Effector CD8-positive, alpha-beta T cell (primary cell): ENCODE measurements at places on chromosomes 5 and 9.

GRCh38 chr9:111945216-111945615, 48.6 kb downstream of the UGCG start:
- DNase-seq = no peak

DNA sequence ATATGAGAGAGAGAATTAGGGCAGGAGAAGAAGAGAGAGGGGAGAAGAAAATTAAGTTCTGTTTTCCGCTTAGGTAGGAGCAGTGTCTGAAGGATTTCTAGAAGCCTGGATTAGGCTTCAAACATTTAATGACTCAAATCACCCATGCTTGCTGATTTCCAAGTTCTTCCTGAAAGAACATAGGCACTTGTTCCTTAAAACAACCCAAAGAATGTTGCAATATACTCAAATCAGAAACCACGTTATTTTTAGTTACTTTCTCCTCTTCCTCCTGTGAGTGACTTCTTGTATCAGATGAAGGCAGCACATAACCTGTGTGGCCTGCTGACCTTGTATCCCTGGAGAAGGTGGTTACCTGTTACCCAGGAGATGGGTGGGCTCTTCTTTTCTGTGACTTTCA, 351.5 kb upstream of the KLF4 start:
- no peak for DNase-seq

DNA sequence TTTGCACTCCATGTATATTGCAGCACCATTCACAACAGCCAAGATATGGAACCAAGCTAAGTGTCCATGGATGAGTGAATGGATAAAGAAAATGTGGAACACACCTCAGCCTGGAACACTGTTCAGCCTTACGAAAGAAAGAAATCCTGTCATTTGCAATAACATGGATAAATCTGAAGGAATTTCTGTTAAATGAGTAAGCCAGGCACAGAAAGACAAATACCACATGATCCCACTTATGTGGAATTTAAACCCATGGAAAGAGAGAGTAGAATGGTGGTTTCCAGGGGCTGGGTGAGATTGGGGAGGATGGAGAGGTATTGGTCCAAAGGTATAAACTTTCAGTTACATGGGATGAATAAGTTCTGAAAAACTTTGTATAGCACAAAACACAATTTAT, 228.9 kb upstream of the CD180 start:
- no peak for DNase-seq

- DNase-seq = no peak
Observed at GRCh38 chr5:96565582-96566265, 96.5 kb upstream of the CAST start.

GRCh38 chr9:20352591-20352990, 269.7 kb downstream of the MLLT3 start:
- no peak for DNase-seq

- DNase-seq = no peak
Observed at GRCh38 chr9:134892221-134892620, 11.6 kb downstream of the FCN2 start.

DNA sequence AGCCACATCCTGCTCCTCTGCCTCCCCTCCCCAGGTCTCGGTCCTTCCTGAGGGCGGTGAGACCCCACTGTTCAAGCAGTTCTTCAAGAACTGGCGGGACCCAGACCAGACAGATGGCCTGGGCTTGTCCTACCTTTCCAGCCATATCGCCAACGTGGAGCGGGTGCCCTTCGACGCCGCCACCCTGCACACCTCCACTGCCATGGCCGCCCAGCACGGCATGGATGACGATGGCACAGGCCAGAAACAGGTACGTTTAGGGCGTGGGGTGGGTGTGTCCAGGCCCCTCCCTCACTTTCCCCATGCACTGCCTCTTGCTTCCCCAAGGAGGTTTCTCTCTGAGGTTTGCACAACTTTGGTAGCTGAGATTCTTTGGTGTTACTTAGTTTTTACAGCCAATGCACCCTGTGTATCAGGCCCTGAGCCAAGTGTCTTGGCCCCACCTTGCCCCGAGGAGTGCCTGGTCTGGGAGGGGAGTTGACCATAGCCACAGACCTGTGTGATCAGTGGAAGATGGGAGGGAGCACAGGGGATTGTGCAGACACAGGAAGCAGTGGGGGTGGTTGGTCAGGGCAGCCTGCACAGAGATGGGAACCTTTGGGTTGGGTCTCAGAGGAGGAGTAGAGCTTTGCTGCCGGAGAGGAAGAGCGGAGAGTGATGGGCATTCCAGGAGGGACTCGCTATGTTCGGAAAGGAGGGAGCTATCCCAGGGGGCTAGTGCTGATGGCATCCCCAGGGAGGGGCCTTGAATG, 50.8 kb downstream of the GSN start:
- no peak for DNase-seq

DNA sequence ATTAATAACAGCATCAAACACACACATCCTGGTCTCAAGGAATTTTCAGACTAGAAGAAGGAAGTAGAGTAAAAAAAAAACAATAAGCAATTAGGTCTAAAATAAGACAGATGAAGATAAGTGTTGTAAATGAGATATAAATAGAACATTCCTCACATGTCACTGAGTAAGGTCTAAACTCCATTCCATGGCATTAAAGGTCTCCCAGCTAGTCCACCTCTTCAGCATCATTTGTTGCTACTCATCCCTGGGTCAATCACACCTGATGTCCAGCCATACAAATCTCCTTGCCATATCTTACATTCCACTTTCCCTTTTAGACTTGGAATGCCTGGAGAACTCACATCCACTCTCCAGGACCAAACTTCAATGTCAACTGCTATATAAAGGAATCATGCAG, 214.1 kb upstream of the KLF4 start:
- DNase-seq = no peak

- DNase-seq = no peak
Observed at GRCh38 chr9:127545196-127546124, 66.6 kb upstream of the STXBP1 start.

DNA sequence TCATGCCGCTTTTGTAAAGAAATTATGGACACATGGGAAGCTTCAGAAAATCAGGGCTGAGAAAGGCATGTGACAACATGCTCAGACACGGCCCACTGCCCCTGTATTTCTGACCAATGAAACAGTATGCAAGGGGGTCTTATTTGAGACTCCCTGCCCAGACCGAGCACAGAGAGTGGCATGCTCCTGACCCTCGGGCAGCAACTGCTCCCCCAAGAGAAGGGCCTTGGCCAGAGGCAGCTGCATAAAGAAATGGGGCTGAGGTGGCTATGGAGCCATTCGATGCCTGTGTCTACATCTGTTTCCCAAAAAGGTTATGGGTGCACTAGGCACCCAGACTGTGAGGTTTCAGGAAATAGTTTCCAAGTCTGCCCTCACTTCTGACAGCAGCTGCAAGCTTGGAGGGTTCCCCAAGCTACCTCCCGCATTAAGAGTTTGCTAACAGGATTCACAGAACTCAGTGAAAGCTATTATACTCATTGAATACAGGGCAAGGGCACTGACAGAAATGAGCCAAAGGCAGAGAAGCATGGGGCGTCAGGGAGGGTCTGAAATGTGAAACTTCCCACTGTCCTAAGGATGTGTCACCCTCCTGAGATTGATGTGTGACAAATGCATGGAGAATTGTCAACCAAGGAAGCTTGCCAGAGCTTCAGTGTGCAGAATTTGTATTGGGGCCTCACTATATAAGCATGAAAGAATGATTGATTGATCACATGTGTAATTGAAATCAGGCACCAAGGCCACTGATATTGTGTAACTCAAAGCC, 94.3 kb downstream of the DAP start:
- no peak for DNase-seq

DNA sequence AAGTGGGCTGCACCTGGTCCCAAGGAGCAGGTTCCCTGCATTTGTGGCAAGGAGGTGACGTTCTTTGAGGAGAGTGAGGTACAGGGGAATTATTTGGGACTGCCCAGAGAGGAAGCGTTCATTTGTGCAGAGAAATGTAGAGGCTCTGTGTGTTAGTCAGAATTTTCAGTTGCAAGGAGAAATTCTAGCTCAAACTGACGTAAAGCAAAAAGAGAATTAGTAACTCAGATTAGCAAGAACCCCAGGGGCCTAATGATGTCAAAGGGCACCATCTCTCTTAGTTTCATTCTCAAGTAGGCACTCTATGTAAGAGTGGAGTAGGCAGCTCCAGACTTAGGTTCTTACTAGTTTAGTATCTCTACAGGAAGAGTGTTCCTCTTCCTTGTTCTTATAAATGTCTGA, 2.4 kb upstream of the TXN start:
- DNase-seq = no peak

DNA sequence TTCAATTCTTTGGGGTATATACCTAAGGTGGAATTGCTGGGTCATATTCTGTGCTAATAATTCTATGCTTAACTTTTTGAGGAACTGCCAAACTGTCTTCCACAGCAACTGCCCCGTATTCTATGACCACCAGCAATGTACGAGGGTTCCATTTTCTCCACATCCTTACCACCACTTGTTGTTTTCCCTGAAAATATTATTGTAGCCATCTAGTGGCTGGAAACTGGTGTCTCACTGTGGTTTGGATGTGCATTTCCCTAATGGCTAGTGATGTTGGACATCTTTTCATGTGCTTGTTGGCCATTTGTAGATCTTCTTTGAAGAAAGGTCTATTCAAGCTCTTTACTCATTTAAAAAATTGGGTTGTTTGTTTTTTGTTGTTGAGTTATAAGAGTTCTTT, 30.7 kb downstream of the MSX2 start:
- no peak for DNase-seq

GRCh38 chr9:122286764-122287163, 22.1 kb downstream of the MRRF start:
- no peak for DNase-seq
